Chondrocyte (in vitro differentiated cells): ENCODE measurements at places on chromosomes 1 and 21. TPM values are rescaled to one million over a fixed set of nuclear protein-coding genes. Genes with fewer than 3 reads are reported as not detected.

The PDPN gene
- 1.0 to 1.3 TPM (median 1.1 TPM) in 3 replicates for total RNA-seq

The RBM8A gene
- total RNA-seq, result 86.8 to 121 TPM (median 90.5 TPM) in 3 replicates

The ITLN2 gene
- total RNA-seq, result not detected in 3 replicates

GRCh38 chr1:25700144-25700523 is 83.5 kb downstream of the MAN1C1 start:
- H3K4me3 ChIP-seq, result no peak overlapping the region
- no peaks in the 10 kb centered on the region for H3K36me3 ChIP-seq
- peak overlapping the region; percentile 60 for H3K27ac ChIP-seq
- no peak for DNase-seq

GRCh38 chr1:9368356-9368755 is 75.7 kb downstream of the SPSB1 start:
- peaks cover 46% of the 10 kb centered on the region for H3K36me3 ChIP-seq
- peak overlapping the region; percentile 49 for H3K27ac ChIP-seq
- peaks cover 79% of the 10 kb centered on the region for H3K4me1 ChIP-seq
- no peak for DNase-seq

- H3K27me3 ChIP-seq, result no peaks in the 10 kb centered on the region
- DNase-seq, result no peak
- peaks cover 61% of the 10 kb centered on the region for H3K4me1 ChIP-seq
These were observed 575.9 kb downstream of the USP25 start for GRCh38 chr21:16305686-16306085.

GRCh38 chr1:226279498-226279897 is 29.5 kb downstream of the LIN9 start:
- no peaks in the 10 kb centered on the region for H3K4me1 ChIP-seq
- H3K36me3 ChIP-seq, result peaks cover 2% of the 10 kb centered on the region
- no peak for DNase-seq
- H3K27ac ChIP-seq, result no peak overlapping the region
- H3K4me3 ChIP-seq, result no peak overlapping the region
- H3K27me3 ChIP-seq, result no peaks in the 10 kb centered on the region

GRCh38 chr1:241611063-241611462 is 29.1 kb downstream of the CHML start:
- H3K36me3 ChIP-seq, result no peaks in the 10 kb centered on the region
- H3K27me3 ChIP-seq, result no peaks in the 10 kb centered on the region
- no peak overlapping the region for H3K4me3 ChIP-seq
- H3K27ac ChIP-seq, result no peak overlapping the region
- no peak for DNase-seq

DNA sequence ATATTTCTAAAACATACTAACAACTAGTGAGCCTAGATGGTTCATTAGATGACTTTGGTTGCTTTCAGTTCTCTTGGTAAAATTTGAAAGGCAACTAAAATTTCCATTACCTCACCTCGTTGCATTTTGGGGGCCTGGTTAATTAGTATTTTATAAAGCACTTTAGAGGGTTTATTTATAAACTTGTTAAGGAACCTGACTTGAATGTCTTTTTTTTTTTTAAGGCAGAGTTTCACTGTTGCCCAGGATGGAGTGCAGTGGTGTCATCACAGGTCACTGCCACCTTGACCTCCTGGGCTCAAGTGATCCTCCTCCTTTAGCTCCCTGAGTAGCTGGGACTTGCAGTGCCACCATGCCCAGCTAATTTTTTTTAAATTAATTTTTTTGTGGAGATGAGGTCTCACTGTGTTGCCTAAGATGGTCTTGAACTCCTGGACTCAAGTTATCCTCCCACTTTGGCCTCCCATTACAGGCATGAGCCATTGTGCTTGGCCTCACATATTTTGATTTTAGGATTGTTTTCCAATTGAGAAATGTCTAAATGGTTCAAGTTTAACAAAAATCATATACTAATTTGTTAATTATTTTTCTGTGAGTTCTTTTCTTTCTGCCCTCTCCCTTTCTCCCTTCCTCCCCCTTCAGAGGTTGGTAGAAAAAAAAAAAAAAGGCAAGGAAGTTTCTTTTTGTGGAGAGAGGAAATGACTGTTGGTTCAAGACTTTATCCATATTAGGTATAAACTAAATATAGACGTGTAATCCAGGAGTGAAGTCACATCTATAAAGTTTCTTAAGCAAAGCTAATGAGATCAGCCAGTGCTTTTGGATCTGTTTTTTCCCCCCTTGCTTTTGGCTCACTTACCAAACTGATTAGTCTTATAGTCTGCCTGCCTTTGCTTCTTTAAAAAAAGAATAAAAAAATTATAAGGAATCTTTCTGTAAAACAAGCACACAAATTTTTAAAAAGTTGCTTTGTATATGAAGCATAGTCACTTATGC is 24.7 kb downstream of the CLIC4 start:
- H3K36me3 ChIP-seq, result peaks cover 1% of the 10 kb centered on the region
- H3K4me3 ChIP-seq, result peak overlapping the region; percentile 61
- DNase-seq, result no peak
- no peaks in the 10 kb centered on the region for H3K27me3 ChIP-seq
- H3K4me1 ChIP-seq, result peaks cover 78% of the 10 kb centered on the region
- peak overlapping the region; percentile 98 for H3K27ac ChIP-seq

- H3K4me3 ChIP-seq, result no peak overlapping the region
- peaks cover 8% of the 10 kb centered on the region for H3K4me1 ChIP-seq
- no peaks in the 10 kb centered on the region for H3K36me3 ChIP-seq
- H3K27me3 ChIP-seq, result no peaks in the 10 kb centered on the region
These were observed 64.3 kb downstream of the ADCY10 start for GRCh38 chr1:167849666-167850065.

DNA sequence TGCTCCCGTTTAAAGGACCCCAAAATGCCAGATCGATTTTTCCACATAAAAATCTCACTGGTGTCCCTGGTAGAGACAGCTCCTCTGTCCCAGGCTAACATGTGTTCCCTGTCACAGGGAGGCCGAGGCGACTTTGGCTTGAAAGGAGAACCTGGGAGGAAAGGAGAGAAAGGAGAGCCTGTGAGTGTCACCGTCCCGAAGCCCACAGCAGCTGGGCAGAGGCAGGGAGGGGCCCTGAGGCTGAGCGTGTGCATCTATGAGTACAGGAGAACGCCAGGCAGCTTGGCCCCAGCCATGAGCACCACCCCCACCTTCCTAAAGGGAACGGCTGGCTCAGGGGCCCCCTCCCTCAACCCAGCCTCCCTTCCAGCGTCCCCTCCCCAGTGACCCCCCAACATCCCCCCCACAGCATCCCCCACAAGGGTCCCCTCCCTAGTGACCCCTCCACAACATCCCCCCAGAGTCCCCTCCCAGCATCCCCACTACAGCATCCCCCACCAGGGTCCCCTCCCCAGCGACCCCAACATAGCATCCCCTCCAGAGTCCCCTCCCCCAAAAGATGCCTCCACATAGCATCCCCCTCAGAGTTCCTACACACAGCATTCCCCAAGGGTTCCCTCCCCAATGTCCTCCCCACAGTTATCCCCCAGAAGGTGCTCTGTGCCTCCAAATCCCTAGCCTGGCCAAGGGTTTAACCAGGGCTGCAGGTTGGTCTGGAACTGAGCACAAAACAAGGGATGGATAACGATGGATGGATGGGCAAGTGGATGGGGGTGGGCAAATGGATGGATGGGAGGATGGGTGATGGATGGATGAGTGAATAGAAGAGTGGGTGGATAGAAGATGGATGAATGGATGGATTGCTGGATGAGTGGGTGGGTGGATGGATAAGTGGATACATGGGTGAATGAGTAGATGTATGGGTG is 25.1 kb downstream of the COL6A2 start:
- peaks cover 3% of the 10 kb centered on the region for H3K4me1 ChIP-seq
- no peak overlapping the region for H3K27ac ChIP-seq
- H3K4me3 ChIP-seq, result no peak overlapping the region
- peaks cover 27% of the 10 kb centered on the region for H3K36me3 ChIP-seq
- H3K27me3 ChIP-seq, result no peaks in the 10 kb centered on the region
- DNase-seq, result peak; percentile 46
